ENCODE measurements at places on chromosomes 4 and X. TPM values are rescaled to one million over a fixed set of nuclear protein-coding genes. Genes with fewer than 3 reads are reported as not detected.

Gene RIPPLY1
- total RNA-seq: not detected

Gene NAA11
- total RNA-seq: not detected

Gene RIBC1
- total RNA-seq: 1.4 TPM

- peaks cover 29% of the 10 kb centered on the region for H3K4me1 ChIP-seq
- peaks cover 20% of the 10 kb centered on the region for H3K36me3 ChIP-seq
- no peaks in the 10 kb centered on the region for H3K27me3 ChIP-seq
- DNase-seq: peak; percentile 78
These were observed 527 bp downstream of the NOA1 start for GRCh38 chr4:56976837-56977320.

GRCh38 chrX:154607370-154607769 lies 11.7 kb downstream of the CTAG1B start:
- no peak overlapping the region for H3K4me3 ChIP-seq
- H3K36me3 ChIP-seq: no peaks in the 10 kb centered on the region
- no peaks in the 10 kb centered on the region for H3K4me1 ChIP-seq
- DNase-seq: no peak
- H3K27me3 ChIP-seq: no peaks in the 10 kb centered on the region

DNA sequence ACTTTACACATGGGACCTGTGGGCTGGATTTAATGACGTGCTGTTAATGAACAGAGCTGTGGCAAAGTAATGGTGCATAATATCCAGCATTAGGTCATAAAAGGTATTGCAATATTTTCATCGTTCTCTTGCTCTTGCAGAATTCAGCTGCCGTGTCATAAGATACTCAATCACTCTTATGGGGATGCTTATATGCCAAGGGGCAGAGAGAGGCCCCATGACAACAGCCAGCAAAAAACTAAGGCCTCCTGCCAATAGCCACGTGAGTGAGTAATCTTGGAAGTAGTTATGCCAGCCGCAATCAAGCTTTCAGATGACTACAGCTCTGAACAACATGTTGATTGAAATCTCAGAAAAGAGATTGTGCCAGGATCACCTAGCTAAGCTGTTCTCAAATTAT lies 616.9 kb downstream of the FSTL5 start:
- no peak overlapping the region for H3K4me3 ChIP-seq
- H3K36me3 ChIP-seq: no peaks in the 10 kb centered on the region
- no peak overlapping the region for H3K27ac ChIP-seq
- H3K27me3 ChIP-seq: no peaks in the 10 kb centered on the region
- no peaks in the 10 kb centered on the region for H3K4me1 ChIP-seq
- DNase-seq: no peak

GRCh38 chr4:7736436-7737267 lies 203.0 kb downstream of the AFAP1 start:
- no peak overlapping the region for H3K27ac ChIP-seq
- no peak overlapping the region for H3K4me3 ChIP-seq
- no peaks in the 10 kb centered on the region for H3K27me3 ChIP-seq
- DNase-seq: no peak
- no peaks in the 10 kb centered on the region for H3K4me1 ChIP-seq
- H3K36me3 ChIP-seq: no peaks in the 10 kb centered on the region

DNA sequence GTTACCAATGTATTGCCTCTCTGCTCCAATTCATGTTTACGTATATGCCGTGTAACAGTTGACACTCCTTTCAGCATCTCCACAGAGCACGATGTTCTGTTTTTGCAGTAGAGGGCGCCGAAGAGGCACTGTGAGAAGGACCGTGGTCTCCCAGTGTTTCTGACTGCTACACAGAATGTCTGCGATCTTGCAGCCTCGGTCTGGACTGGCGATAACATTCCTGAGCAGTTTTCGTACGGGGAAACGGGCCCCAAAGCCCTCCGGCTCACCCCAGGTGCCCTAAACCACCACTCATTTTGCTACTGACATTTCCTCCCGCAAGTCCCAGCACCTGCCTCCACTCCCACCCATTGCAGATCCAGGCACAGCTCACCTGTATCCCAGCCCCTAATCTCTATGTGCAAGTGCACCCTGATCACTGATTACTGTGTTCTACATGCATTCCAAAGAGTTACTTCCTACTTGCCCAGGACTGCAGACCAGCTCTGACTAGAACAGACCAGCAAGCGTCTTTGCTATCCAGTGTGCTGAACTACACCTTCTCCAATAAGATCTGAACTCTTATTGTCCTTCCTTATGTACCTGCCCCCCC lies 12.4 kb upstream of the NFXL1 start:
- DNase-seq: peak; percentile 48
- no peaks in the 10 kb centered on the region for H3K4me1 ChIP-seq
- no peaks in the 10 kb centered on the region for H3K27me3 ChIP-seq
- H3K36me3 ChIP-seq: no peaks in the 10 kb centered on the region
- no peak overlapping the region for H3K27ac ChIP-seq

GRCh38 chr4:140238351-140239056 lies 84.5 kb upstream of the MAML3 start:
- no peak overlapping the region for H3K4me3 ChIP-seq
- H3K27me3 ChIP-seq: no peaks in the 10 kb centered on the region
- DNase-seq: peak; percentile 97
- peaks cover 30% of the 10 kb centered on the region for H3K4me1 ChIP-seq

DNA sequence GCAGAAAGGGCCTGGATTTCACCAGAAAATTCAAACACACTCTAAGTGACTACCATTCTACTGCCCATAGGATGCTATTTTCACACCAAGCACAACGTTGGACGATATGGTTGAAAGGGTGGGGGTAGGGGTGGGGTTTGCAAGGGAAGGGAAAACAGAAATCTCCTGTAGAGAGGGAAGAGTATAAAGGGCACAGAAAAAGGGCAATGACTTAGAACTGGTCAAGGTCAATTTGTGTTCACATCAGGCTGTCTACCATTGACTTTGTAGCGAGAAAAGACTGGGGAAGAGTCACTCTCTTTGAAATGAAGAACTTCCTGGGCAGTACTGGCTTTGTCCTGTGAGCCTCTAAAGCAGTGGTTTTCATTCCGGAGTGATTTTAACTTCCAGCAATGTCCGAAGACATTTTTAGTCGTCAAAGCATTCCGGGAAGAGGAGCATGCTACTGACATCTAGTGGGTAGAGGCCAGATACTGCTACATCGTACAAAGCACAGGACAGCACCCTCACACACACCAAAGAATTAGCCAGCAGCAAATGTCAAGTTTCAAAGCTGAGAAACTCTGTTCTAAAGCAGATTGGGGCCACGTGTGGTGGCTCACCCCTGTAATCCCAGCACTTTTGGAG lies 48.4 kb upstream of the SLC7A3 start:
- no peaks in the 10 kb centered on the region for H3K27me3 ChIP-seq
- DNase-seq: no peak
- no peak overlapping the region for H3K4me3 ChIP-seq
- no peak overlapping the region for H3K27ac ChIP-seq
- H3K4me1 ChIP-seq: no peaks in the 10 kb centered on the region

DNA sequence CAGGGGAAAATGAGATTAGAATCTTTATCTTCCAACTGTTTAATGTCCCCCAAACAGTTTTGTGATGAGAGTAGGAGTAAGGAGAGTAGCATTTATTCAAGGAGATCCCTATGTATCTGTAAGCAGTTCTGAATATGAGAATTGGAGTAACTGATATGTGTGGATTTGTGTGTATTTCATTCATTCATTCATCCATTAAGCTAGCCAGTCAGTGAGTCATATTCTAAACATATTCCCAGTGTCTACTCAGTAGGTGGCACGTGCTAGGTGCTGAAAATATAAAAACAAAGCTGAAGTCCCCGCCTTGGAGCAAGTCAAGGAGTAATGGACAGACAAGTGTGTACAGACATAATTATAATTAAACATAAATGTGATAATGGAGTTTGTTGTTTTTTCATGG lies 12.4 kb upstream of the STX18 start:
- no peaks in the 10 kb centered on the region for H3K4me1 ChIP-seq
- H3K27ac ChIP-seq: no peak overlapping the region
- H3K36me3 ChIP-seq: no peaks in the 10 kb centered on the region
- DNase-seq: no peak
- H3K4me3 ChIP-seq: no peak overlapping the region
- no peaks in the 10 kb centered on the region for H3K27me3 ChIP-seq

DNA sequence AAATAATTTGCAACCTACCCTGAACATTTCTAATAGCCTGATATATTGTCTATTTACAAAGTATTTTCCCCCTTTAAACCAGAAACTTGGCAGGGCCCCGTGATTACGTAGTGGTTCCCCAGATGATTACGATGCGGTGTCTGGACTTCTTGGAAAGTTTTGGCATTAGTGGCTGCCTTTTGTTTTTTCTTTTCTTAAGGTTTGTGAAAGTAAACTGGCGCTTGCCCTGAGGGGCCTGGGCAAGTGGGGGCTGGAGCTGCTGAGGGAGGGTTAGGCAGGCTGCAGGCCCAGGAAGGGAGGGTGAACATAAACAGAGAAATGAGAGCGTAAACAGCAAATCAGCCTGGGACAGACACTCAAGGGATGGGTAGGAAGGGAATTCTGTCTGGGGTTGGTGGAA lies 123.6 kb upstream of the MSX1 start:
- no peak for DNase-seq
- H3K4me3 ChIP-seq: no peak overlapping the region
- H3K36me3 ChIP-seq: no peaks in the 10 kb centered on the region
- H3K27ac ChIP-seq: no peak overlapping the region
